Dermis microvascular lymphatic vessel endothelial cell (primary cell): ENCODE measurements at places on chromosomes 7 and 10. TPM values are rescaled to one million over a fixed set of nuclear protein-coding genes. Genes with fewer than 3 reads are reported as not detected.

- DNase-seq = no peak
These were observed 1.4 kb upstream of the MUC17 start for GRCh38 chr7:101018271-101019167.

ELN gene
- 6.2 and 31.0 TPM in 2 replicates for total RNA-seq

MMD2 gene
- total RNA-seq = not detected in 2 replicates

- DNase-seq = no peak
These were observed 43.1 kb upstream of the GATAD1 start for GRCh38 chr7:92404170-92404614.

DNA sequence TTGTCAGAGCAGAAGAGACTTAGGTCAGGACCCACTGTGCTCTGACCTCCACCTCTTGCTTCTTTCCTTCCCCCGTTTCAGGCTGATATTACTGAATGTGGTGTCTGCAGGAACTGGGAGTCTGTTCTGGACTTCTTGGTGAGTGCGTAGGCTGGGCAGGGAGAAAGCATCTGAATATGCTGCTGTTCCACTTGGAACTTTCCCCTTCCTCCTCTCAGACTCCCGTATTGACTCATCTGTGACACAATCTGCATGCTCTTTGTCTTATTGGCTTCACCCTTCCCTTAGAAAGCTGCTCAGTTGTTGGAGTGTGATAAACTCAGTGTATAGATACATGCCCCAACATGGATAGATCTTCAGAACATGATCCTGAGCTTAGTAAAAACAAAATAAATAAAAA lies 137.6 kb upstream of the HABP2 start:
- DNase-seq = no peak
